CD4-positive, alpha-beta T cell treated with Interleukin-6 for 4 hours (primary cell): ENCODE measurements at places on chromosomes 1 and 21.

DNA sequence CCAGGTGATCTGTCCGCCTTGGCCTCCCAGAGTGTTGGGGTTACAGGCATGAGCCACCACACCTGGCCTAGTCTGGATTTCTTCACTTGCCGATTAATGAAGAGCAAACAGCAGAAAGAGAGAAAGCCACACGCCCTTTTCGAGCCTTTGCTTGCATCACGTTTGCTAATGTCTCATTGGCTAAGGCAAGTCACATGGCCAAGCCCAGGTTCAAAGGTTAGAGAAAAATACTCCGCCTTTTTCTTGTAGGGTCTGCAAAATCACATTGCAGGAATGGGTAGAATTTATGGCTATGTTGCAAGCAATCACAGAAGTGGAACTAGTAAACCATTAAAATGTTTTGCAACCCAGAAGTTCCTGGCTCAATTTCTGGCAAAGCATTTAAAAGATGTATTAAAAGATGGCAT is 26.8 kb upstream of the BACH1 start:
- no peak for DNase-seq

DNA sequence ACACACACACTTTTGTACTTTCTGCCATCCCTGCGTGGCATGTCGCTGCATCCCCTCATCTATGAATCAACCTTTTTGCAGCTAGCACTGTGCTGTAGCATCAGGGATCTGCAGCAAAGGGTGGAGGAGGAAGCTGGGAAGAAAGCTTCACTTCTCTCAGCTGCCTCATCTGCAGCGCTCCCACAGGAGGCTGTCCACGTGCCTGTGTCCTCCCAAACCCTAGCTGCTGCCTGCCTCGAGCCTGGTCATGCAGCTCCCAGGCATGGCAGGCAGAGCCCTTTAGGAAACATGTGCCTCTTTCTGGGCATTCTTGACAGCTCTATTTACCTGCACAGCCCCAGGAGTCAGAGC is 262.1 kb upstream of the SGIP1 start:
- no peak for DNase-seq

DNA sequence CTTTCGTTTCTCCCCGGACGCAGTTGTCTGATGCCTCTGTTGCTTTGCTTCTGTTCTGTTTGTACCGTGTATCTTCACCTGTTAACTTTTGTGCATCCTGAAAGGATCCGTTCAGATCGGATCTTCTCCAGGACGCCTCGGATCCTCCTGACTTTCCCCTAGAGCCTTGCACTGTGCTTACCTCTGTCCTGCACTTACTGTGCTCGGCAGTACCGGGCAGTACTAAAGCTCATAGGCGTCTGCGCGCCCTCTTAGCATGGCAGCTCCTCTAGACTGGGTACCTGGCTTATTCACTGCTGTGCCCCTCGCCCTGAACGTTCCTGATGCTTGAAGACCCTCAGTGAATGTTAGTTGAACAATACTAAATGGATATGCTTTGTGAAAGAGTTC is 934 bp downstream of the SCP2 start:
- DNase-seq = no peak

- no peak for DNase-seq
Observed at GRCh38 chr1:108627951-108628350, 32.9 kb downstream of the HENMT1 start.

DNA sequence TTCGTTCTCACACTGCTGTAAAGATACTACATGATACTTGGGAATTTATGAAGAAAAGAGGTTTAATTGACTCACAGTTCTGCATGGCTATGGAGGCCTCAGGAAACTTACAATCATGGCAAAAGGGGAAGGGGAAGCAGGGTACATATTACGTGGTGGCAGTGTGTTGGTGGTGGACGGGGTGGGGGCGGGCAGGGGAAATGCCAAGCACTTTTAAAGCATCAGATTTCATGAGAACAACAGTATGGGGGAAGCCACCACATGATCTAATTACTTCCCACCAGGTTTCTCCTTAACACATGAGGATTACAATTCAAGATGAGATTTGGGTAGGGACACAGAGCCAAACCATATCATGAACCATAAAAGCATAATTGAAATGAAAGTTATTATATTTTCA is 88.5 kb downstream of the UBE2U start:
- no peak for DNase-seq

DNA sequence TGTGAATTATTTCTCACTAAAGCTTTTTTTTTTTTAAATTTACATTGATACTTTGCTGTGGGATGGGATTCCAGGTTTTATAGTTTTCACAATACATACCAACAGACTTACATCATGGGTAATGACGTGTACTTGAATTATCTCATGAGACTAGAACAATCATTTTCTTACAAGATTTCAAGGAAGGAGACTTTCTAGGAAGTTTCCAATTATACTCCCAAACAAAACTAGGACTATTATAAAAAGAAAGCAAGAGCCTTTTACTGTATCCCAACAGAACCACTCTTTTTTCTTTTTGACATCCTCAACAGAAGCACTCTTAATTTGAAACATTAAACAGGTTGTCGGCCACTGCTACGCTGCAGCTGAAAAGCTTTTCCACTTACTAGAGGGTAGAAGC is 48.7 kb downstream of the TESK2 start:
- DNase-seq = no peak

DNA sequence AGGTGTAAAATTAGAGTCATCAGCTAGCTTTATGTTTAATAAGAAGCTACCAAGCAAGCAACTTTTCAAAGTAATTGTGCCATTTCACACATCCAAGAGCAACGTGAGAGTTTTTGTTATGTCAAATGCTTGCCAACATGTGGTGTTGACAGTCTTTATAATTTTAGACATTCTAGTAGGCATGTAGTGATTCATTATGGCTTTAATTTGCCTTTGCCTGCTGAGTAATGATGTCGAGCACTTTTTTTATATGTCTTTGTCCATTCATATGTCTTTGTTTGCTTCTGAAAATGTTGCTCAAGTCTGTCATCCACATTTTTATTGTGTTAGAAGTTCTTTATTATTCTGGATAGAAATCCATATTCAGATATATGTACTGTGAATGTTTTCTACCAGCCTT is 21.4 kb upstream of the CHIT1 start:
- DNase-seq = no peak

- no peak for DNase-seq
Observed at GRCh38 chr1:86938450-86938849, 24.0 kb downstream of the HS2ST1 start.

- no peak for DNase-seq
Observed at GRCh38 chr21:45630066-45630694, 13.3 kb upstream of the PCBP3 start.

- no peak for DNase-seq
Observed at GRCh38 chr1:198837278-198838021, 198.6 kb downstream of the PTPRC start.

GRCh38 chr1:30695439-30695841 is 27.9 kb downstream of the MATN1 start:
- DNase-seq = no peak

DNA sequence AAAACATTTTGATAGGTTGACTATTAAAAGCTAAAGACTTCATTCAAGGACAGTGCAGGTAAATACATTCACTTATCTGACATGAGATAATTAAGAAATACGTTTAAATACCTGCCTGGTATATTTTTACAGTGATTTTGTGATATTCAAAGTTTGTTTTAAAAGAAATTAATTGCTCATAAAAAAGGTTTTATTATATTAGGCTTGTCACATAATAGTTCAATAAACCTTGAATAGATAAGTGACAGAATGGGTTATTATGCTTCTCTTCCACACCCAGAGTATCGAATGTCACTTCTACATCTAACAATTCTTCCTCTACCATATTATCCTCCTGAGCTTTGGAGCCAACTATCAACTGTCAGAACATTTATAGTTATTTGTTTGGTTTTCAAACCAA is 60.0 kb downstream of the LTN1 start:
- DNase-seq = no peak

DNA sequence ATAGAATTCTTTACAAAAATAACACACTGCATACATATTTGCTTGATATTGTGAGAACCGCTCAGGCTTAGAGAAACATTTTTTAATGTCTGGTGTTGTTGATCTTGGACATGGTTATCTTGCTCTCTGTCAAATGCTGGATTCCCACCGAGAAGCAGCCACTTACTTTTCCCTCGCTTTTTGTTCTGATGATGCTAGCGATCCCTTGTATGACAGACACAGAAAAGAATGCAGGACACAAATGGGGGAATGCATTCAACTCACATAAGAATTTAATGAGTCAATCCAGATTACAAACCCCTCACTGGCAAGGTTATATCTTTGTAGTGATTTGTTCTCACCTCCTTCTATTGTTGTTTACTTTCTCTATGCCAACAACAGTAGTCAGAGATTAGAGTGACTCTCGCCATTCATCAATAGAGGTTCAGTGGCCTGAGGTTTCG is 76.8 kb upstream of the AKT3 start:
- DNase-seq = no peak

DNA sequence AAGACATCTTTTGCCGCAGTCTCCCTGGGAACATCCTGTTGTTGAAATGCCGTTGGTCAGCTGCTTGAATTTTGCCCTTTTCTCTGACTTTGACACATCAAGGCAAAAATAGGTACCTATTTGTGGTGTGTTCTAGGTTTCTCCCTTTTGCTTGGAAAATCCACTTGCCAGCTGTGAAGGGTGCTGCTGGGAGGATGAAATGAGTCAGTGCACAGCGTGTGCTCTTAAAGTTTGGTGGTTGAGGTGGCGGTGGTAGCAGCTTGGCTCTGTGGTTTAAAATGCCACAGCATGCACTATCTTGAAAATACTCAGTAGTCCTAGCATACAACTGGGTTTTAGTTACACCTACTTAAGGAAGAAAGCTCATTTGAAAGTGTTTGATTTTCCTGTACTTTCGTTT is 183.8 kb downstream of the DHRS3 start:
- DNase-seq = peak; percentile 75

- DNase-seq = no peak
Observed at GRCh38 chr1:197600751-197601150, 174.5 kb downstream of the DENND1B start.

GRCh38 chr1:97088391-97088790 is 366.8 kb downstream of the PTBP2 start:
- DNase-seq = no peak

GRCh38 chr1:243394601-243395464 is 139.0 kb downstream of the SDCCAG8 start:
- no peak for DNase-seq

- no peak for DNase-seq
Observed at GRCh38 chr1:116147114-116147510, 35.9 kb downstream of the MAB21L3 start.

- DNase-seq = no peak
Observed at GRCh38 chr1:241235256-241235897, 121.6 kb downstream of the RGS7 start.

- DNase-seq = no peak
Observed at GRCh38 chr1:234997201-234997895, 131.3 kb downstream of the TOMM20 start.

GRCh38 chr1:83499998-83500397 is 498.9 kb downstream of the TTLL7 start:
- no peak for DNase-seq
